ENCODE measurements at places on chromosomes 7 and 10.

GRCh38 chr7:85215098-85215497, 28.2 kb upstream of the SEMA3D start:
- DNase-seq: no peak

- peak; percentile 7 for DNase-seq
Observed at GRCh38 chr7:123823898-123824753, 20.8 kb upstream of the HYAL4 start.

- no peak for DNase-seq
Observed at GRCh38 chr10:23396695-23397094, 42.2 kb upstream of the OTUD1 start.

- no peak for DNase-seq
Observed at GRCh38 chr10:33098951-33099663, 141.1 kb upstream of the ITGB1 start.

DNA sequence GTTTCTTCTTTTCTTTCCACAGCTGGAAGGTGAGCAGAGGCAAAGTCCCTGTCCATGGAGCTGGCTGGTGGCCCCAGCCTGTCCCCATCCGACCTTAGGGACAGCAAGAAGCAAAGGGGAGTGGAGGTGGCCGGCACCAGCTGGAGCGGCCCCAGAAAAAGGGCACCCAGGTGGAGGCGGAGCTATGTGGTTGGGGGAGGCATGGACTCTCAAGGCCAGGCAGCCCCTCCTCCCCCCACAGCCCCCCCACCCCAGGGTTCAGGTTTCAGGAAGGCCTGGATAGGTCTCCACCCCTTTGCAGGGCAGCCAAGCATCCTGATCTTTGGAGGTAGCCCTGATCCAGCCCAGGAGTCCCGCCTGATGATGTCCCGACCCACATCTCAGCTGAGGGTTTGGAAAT, at the start of gene SSC4D:
TSS of gene SSC4D (minus strand) at position 161 of the 400 bp plus-strand sequence. CDS start 5,258 bp downstream, outside the sequence.
- DNase-seq: no peak

- no peak for DNase-seq
Observed at GRCh38 chr7:107998660-107999480, 4.1 kb downstream of the LAMB1 start.

GRCh38 chr10:117170244-117170643, 27.0 kb upstream of the KCNK18 start:
- DNase-seq: no peak

DNA sequence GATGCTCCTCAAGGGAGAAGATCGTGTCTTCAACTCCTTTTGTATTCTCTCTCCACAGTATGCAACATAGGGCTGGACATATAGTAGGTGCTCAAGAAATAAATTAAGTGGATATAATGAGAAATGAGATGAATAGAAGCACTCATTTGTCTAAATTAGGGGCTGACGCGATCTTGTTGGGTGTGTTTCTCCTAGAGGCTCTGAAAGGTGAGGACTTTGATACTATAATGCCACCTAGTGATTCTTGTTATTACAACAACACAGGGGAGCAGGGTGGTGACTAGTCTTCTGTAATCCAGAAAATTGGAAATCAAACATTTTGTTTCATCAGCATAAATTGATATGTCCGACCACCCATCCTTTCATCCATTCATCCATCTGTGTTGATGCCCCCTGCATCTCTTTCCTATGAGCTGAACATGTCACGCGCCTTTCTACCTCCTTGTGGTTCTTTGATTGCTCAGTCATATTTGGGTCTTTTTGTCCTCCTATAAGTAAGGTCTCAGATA, 3.5 kb upstream of the CFAP58 start:
- no peak for DNase-seq

DNA sequence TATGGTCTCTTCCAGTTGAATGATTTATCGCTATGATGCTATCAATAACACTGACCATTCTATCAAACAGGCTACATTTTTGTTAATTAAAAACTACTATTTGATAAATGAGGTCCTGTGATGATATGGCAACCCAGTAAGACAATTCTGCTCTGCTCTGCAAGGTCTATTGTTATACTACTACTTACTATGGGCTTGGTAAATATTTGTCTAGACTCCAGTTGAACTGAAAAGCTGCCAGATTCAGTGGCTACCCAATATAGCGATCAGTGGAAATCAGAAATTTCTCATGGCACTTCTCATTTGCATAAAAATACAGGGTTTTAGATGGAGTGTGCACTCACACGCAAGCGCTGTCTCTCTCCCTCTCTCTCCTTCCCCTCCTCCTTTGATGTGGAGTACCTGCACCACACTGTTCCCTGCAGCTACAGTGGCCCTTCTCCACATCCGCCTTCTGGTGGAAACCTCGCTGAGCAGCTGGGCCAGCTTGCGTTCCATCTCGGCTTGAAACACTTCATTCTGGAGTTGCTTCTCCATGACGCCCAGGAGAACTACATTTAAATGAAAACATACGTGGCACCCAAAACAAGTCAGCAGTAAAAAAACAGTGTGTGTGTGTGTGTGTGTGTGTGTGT, 77.9 kb downstream of the KIAA1549 start:
- DNase-seq: peak; percentile 44

GRCh38 chr10:44703241-44704155, 207.6 kb upstream of the TMEM72 start:
- DNase-seq: no peak

DNA sequence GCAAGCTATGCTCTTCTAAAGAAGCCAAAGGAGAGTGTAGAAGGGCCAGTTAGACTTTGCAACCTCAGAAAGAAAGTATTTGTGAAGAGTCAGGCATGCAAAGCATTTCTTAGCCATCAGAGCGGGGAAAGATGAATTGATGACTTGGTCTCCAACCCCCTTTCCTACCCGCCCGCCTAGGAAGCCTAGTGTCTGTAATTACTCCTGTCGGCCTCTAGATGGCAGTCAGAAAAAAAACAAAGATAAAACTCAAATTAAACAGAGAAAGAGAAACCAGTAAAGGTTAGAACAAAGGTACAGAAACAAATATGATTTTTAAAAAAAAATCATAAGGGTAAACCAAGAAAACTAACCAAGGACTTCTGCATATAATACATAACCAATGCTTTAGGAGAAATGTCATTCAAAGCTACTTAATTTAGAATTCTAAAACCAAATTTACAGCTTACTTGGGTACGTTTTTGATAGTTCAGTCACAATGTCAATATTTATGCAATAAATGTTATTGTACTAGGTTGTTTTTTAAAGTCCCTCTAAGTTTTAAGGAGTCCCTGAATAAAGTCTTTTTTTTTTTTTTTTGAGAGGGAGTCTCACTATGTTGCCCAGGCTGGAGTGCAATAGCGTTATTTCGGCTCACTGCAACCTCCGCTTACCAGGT, 97.6 kb downstream of the LYZL1 start:
- no peak for DNase-seq

DNA sequence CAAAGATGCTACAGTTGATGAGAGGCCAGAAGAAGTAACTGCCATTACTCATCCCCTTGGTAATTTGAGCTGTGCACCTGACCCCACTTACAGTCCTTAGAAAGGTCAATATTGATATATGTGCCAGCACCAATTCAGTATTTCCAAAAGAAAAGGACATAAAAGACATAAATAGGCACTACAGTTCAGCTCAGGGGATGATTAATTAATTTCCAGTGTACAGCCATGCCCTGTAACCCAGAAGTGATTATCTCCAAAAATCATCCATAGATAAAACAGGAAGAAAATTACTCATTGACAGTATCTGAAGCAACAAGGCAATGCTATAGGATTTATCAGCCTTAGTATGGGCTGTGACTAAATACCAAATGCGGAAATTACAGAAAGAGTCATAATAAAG, 82.4 kb downstream of the PHYHIPL start:
- DNase-seq: no peak

DNA sequence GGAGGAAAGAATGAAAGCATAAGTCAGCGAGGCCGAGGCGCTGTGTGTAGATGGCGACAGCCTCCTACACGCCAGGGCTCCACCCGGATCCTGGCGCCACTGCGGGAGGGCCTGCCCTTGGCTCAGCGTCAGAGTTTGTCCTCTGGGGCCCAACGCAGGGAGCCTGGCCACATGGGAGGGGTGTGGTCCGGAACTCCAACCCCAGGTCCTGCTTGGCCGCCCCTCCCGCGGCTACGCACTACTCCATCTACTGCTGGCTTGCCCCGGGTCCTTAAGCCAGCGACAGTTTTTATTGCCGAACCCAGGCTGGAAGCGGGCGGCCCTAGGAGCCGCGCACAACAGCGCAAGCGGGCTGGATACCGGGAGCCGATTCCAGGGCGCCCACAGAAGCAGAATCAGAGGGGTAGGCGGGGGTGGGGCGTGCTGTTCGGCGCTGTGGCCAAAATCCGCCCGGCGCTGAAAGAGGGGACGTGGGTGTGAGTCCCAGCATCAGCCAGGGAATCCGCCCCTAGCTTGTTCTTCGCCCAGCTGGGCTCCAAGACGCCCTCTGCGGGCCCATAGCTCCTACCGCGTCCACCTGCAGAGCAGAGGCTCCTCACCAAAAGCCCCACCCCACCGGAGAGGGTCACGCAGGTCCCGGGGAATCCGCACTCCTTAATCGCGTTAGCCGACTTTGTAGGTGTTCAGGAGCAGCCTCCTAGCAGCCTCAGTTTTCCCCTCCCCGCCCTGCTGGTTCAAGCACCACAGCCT, 4.5 kb downstream of the KAZALD1 start:
- no peak for DNase-seq

GRCh38 chr7:45036317-45036716, 36.3 kb downstream of the CCM2 start:
- no peak for DNase-seq

- DNase-seq: no peak
Observed at GRCh38 chr7:150879345-150879744, 27.0 kb downstream of the AOC1 start.

DNA sequence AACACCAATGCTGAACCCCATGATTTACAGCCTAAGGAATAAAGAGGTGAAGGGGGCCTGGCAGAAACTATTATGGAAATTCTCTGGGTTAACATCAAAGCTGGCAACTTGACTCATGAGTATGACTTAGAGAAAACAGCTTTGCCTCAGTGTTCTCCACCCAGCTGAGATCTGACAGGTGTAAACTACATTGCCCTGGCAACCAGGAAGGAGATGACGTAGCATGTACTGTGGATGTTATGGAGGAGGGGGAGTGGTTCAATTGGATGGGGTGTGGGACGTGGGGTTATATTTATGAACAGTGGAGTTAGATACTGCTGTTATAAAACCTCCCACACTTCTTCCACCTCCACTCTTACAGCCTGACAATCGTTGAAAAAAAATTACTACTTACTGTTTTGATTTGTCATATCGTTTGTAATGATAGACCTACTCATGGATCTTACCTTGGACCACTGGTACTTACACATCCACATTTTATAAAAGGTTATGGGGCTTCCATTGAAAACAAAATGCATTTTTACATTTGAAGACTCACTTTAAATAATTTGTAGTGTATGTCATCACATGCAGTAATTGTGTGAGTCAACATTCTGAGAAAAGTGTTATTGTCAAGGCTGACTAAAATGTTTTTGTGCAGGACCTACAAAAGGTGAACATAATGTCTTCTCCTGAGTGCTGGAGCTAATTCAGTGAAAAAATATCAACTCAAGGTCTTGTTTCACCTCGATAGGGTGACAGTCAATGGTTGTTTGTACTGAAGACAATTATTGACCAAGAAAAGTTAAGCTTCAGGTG, 6.4 kb downstream of the OR2F1 start:
- no peak for DNase-seq

DNA sequence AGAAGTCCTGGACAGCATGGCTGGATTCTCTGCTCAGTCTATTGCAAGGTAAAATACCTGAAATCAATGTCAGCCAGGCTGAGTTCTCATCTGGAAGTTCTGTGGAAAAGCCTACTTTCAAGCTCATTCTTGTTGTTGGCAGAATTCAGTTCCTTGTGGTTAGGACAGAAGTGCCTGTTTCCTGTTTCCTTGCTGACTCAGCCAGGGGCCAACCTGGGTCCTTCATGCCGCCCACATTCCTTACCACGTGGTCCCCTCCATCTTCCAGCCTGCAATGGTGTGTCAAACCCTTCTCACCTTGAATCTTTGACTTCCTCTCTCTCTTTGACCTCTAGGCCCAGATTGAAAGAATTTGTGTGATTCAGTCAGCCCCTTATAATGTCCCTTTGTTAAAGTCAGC, 197.1 kb upstream of the STK17A start:
- no peak for DNase-seq

DNA sequence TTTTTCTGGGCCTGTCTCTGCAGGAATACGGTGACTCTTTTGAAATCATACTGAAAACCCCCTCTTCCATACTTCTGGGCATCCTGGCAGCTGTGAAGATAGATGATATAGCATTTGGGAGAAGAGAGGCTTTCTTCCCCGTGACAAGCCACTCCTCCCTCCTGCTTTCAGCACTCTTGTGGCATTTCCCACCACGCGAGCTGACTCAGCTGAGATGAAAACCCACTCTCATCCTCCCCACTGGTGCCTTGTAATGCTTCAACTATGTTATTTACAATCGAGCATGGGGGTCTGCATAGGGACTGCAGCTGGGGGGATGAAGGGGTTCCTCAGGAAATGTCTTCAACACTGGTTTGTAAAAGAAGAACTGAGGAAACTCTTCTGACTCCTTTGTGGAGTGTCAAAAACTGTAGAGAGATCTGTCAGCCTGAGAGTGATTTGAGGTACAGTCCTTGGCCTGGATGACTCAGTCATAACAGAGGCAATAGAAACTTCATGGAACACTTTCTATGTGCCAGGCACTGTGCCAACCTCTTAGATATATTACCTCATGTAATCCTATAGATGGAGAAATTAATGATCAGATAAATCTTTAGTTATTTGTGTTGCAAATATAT, 1.7 kb upstream of the TBATA start:
- no peak for DNase-seq

GRCh38 chr10:99673492-99673891, 14.2 kb downstream of the ENTPD7 start:
- DNase-seq: no peak

GRCh38 chr10:44071479-44071878, 313.4 kb downstream of the CXCL12 start:
- no peak for DNase-seq

DNA sequence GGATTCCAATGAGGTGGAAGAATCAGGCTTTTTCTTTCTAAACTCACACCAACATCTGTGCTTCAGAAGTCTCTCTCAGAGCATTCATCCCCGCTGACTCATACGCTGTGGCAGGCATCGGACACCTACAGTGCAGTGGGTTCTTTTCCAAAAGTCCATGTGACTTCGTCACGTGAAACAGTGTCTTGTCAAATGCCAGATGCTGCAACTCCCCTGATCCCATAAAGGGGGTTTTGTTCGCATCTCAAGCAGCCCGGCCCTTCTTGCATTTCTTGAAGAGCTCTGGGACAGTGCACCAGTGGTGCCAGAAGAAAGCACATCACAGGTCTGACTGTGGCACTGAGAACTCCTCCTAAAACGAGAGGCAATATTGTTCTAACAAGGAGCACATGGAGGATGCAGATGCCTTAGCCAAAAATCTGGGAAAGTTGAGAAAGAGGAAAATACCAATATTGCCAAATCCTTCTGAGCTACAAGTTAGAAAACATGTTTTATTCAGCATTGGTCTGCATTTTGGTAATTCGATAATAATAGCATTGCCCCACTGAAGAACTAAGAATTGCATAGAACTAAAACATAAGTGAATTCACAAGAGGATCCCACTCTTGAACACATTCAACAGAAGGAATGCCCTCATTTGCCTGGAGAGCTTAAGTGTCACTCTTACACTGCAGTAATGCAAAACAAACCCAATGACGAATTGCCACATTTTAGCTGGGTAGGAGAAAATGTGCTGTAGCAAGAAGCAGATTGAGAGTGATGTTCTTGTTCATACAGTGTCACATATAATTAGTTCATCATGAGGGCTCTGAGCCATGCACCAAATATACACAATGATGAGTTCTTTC, 204.4 kb downstream of the CXCL12 start:
- no peak for DNase-seq
